ENCODE measurements at places on chromosomes 1 and 21. TPM values are rescaled to one million over a fixed set of nuclear protein-coding genes. Genes with fewer than 3 reads are reported as not detected.
A peak's percentile ranks its signal among the peaks of the same experiment; 100 is the strongest.

DNA sequence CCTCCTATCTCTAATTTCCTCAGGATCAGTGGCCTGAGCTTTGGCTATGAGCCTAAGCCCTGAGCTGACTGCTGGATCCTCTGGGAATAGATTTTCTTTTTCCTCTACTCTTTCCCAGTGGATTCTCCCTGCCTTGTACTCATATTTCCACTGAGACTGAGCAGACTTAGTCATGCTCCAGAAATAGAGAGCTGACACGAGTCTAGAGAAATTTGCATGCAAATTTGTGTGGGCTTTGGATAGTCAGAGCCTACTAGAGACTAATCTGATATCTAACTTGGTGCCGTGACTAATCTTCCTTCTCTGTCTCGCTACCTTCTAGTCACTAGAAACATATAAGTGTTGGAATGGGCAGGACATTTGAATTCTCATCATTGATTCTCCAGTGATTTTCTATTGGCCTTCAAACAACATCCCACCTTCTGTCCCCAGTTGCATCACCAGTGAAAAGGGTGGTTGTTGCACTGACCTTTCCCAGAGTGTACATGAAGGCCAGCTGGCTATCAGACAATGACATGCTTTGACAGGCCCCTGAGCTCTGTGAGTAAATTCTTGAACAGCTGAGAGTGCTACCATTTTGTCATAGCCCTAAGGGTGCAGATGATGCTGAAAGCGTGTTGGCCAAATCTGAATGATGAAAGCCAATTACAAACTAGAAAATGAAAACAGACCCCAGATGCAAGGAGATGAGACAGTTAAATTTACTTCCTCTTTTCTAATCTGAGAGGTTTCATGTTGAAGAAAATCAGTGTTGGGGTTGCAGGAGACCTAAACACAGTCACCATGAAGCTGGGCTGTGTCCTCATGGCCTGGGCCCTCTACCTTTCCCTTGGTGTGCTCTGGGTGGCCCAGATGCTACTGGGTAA is at the start of gene FCRLA:
TSS of gene FCRLA (plus strand) at position 748 of the 866 bp plus-strand sequence. CDS start at position 784, 36 bp downstream.
- DNase-seq = no peak

DNA sequence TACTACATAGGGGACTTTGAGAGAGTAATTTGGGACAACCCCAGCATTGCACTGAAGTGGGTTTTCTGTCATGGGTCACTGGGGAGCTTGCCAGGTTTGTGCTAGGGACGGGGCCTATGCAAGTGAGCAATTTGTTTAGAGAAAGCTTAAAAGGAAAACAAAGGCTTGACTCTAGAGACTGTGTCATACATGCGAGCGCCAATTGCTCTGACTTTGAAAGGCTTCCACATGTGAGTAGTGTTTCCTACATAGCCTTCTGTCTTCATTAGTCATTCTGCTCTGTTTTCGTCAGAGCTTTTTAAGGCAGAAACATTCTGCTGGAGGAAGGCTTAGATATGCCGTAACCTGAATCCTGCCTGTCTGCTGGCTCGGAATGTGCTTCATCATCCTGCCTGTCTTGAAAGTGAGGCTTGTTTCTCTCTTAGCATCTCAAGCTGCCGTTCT is 28.4 kb downstream of the TRIM45 start:
- DNase-seq = peak; percentile 90

DNA sequence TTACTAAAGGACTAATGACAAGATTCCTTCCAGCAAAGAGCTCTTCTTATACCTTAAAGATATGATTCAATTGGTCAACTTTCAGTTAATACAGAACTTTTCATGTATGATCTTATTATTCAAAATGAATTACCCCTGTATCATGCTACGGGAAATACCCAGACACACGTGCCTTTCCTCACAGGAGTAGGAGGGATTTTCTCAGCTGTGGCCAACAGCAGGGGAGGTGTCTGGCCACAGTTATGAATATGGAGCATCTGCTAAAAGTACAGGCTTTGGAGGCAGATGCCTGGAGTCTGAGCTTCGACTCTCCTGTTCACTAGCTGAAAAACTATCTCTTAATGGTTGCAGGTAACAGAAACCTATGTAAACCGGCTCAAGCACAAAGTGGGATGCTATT is 53.6 kb downstream of the KIAA1614 start:
- no peak for DNase-seq

GRCh38 chr1:210769473-210769872 is 364.5 kb downstream of the KCNH1 start:
- no peak for DNase-seq

DNA sequence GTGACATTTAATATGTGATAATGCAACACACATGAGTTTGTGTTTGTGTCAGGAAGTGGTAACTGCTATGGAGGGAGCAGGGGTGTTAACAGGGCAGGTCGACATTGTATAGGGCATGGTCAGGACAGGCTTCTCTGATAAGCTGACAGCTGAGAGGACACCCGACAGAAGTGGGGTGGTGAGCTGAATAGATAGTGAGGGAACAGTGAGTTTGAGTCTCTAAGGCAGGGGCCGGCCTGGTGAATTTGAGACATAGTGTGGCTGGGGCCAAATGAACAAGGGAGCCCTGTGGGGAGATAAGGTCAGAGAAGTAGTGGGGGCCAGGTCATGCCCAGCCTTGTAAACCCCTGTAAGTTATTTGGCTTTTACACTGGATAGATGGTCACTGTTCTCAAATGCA is 217.4 kb upstream of the KIAA0040 start:
- no peak for DNase-seq

Gene FMOD
- total RNA-seq = 80.3 TPM

Gene ATP1A1
- total RNA-seq = 358 TPM

Gene DMRTA2
- total RNA-seq = not detected

Gene PTCH2
- total RNA-seq = 0.98 TPM

Gene GOLT1A
- not detected for total RNA-seq

Data from vagina (tissue), 2 donors.